ENCODE measurements at places on chromosomes 4 and X.

DNA sequence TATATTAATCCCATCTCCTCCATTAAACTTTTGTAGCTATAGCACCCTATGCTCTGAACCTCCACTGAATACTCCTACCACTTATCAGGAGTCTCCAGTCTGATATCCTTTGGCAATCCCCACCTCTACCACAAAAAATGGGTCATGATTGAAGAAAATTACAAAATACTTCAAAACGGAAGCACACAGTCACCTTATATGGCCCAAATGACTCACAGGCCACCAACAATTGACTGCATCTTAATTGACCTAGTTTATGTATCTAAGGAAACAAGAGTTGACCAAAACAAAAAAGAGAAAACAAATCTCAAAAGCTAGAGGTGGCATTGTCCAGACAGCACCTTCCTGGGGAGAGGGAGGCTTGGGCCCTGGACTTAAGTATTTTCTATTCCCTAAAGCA lies 120.0 kb upstream of the DIAPH2 start:
- DNase-seq, result no peak

GRCh38 chr4:165085946-165086345 lies 26.7 kb downstream of the TMEM192 start:
- no peak for DNase-seq

GRCh38 chrX:49972328-49972860 lies 50.0 kb downstream of the CLCN5 start:
- DNase-seq, result no peak

DNA sequence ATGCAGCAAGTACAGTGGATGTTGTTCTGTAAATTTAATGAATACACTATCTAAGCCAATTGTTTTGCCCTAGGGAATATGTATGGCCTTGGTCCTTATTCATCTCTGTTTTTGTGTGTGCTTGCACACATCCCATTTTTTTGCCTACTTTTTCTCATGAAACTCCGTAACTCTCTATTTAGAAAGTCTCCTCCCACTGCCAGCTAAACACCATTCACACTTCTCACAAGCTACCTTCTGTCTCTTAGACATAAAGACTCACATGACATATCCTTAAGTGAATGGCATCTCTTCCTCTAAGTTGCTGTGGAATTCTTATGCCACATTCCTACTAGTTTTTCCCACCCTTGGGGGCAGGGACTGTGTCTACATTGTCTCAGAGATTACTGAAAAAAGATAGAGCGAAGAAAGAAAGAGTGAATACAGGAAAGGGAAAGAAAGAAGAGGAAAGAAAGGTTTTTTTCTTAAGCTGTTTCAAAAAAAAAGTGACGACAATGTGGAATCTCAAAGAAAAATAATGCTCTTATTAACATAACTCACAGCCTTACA lies 117.5 kb downstream of the ATG4A start:
- DNase-seq, result no peak

GRCh38 chr4:27318740-27319139 lies 458.1 kb downstream of the STIM2 start:
- DNase-seq, result no peak

GRCh38 chr4:113436360-113436759 lies 325.2 kb downstream of the CAMK2D start:
- no peak for DNase-seq

DNA sequence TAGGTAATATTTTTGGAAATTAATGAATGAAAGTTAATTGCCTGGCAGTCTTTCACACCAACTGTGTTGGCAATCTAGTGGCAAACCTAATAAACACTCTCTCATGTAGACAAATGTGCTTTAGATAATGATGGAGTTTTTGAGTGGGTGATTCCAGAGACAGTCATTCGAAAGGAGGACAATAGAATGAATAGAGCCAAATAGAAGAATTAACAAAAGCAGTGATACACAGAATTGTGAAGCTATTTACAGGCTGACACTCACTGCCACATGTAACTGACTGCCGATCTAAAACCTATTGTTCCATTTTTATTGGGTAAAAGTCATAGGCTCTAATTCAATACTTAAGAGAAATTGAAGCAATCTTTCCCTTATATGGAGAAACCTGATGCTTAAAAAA lies 338.5 kb downstream of the PCDH7 start:
- DNase-seq, result no peak

- DNase-seq, result no peak
Observed at GRCh38 chrX:97556359-97556758, 672.7 kb downstream of the RPA4 start.

Data from NCI-H2107 (cell line).